ENCODE measurements at places on chromosomes 12 and 14.

GRCh38 chr14:52846591-52846990, 55.2 kb upstream of the GNPNAT1 start:
- no peak for DNase-seq

GRCh38 chr12:97572220-97572619, 109.6 kb downstream of the RMST start:
- DNase-seq = no peak

DNA sequence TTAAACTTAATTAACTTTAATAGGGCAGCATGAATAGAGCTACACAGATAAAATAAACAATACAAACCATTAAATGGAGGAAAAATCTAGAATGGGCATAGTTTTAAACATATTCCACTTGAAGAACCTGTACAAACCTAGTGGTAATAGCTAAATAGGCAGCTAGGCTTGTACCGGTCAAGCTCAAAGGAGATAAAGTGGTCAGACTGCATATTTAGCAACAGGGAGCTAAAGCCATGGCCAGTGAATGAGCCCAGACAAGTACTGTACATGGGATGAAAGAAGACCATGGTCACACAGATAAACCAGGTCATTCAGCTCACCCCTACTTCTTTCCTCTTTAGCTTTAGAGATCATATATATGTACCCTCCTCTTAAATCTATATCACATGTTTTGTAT, 186.6 kb upstream of the KRR1 start:
- DNase-seq = no peak

GRCh38 chr12:17348311-17348710, 741.7 kb downstream of the RERGL start:
- no peak for DNase-seq

DNA sequence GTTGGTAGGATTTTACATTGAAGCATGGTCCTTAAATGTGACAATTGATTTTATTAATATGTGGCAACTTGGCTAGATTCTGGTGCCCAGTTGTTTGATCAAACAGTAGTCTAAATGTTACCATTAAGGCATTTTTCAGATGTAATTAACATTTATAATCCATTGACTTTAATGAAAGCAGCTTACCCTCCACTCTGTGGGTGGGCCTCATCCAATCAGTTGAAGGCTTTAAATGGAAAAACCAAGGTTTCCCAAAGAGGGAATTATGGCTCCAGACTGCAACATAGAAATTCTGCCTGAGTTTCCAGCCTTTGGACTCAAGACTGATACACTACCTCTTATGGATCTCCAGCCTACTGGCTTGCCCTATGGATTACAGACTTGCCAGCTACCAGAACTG, 1153.2 kb downstream of the BCL11B start:
- DNase-seq = no peak

Data from hematopoietic multipotent progenitor cell treated with erythropoietin and hydrocortisone succinate and interleukin-3 and kit ligand, for 8 days (in vitro differentiated cells).